Endodermal cell (in vitro differentiated cells): ENCODE measurements at places on chromosomes 4 and X.

- no peak for DNase-seq
Observed at GRCh38 chrX:84469226-84469625, 33.0 kb downstream of the HDX start.

GRCh38 chr4:176377780-176378179 lies 58.0 kb downstream of the SPCS3 start:
- DNase-seq = no peak

GRCh38 chrX:66051980-66052379 lies 12.1 kb upstream of the VSIG4 start:
- DNase-seq = no peak

DNA sequence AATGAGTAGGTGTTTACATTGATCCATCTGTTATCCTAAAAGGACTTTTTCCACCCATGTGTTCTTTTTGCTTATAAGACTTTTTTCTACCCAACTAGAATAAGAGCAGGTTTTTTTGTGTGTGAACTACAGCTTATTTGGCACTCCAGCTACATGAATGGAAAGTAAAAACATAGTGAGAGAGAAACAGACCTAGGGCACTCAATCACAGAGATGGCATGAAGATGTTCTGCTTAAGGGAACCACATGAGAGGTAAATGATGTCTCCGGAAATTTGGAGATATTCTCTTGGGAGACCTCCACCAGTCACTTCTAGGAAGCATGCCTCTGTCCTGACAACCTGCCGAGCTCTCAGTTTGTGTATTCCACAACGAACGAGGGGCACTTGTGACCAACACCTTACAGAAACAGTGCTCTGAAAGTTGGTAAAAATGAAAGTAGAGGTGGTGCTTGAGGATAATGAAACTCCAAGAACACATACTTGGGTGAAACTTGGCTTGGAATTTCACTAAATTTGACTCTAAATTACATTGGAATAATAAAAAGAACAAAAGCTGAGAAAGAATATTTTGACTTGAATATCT lies 788.4 kb upstream of the GALNTL6 start:
- no peak for DNase-seq

- DNase-seq = peak; percentile 56
Observed at GRCh38 chrX:136250191-136251040, 784 bp downstream of the MAP7D3 start.

DNA sequence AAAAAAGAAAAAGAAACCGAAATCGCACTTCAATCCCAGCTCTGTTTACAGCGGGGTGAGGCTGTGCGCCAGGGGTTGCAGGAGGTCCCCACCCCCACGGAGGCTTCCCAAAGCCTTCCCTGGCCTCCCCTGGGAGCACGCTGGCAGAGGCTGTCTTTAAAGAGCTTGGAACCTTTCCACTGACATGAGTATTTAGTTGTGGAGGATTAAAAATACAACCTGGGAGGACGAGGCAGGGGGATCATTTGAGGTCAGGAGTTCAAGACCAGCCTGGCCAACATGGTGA lies 69.1 kb downstream of the PPP2R2C start:
- no peak for DNase-seq

- no peak for DNase-seq
Observed at GRCh38 chr4:130054908-130055307, 959.0 kb downstream of the C4orf33 start.

DNA sequence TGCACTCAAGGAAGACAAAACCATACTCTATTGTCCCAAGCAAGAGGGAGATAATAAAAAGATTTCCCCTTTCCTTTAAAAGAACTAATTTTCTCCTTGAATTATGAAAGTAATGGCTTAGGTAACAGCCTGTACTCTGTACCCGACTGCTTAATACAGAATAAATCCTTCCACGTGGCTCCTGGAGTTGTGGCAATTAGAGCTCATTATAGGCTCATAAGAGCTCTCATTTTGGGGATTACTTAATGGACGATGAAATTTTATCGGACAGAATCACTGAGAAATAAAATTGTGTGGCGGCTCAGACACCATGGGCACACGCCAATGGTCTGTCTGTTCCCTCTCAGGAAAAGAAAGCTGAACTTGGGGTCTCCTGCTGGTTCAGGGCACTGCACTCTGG lies 2.8 kb upstream of the GSX2 start:
- no peak for DNase-seq

GRCh38 chr4:653080-653821 lies 20.8 kb downstream of the ATP5ME start:
- peak; percentile 45 for DNase-seq

DNA sequence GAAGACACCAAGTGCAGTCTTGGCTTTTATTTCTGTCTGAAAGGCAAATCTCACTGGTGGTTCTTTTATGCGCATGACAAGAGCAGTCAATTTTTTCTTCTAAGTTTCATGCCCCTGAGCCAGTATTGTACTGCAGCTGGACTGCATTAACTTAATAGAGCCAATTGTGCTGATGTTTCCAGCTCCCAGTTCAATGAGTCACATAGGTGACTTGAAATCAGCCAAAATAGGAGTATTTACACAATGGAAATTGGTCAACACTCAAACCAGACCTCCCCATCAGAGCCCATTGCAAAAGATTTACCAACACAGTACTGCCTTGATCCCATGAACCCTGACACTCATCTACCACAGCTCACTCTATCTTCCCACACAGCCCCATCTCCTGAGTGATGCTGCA lies 100.3 kb upstream of the GUCY1A1 start:
- no peak for DNase-seq

- no peak for DNase-seq
Observed at GRCh38 chr4:14083150-14083549, 455.6 kb upstream of the BOD1L1 start.

DNA sequence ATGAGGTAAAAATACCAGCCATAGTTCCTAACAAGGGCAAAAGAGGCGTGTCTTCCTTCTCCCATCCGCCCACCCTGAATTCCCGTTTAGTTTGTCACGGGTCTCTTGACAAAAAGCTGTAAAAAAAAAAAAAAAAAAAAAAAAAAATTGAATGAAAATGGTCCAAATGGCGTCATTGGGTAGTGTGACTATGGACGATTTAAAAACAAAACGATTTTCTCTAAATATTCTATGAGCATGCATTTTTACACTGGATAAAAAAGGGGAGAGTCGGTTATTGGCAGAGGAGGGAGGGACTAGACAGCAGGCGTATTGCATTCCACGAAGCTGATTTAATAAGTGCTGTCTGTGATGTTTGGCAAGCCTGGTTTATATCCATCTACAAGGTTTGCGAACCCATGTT lies at the start of gene FAM133A:
Gene FAM133A, plus strand, starts transcription at position 338 of the 403 bp plus-strand sequence. CDS start 35,214 bp downstream, outside the sequence.
- DNase-seq = no peak

- no peak for DNase-seq
Observed at GRCh38 chr4:24370421-24370820, 213.9 kb downstream of the DHX15 start.

DNA sequence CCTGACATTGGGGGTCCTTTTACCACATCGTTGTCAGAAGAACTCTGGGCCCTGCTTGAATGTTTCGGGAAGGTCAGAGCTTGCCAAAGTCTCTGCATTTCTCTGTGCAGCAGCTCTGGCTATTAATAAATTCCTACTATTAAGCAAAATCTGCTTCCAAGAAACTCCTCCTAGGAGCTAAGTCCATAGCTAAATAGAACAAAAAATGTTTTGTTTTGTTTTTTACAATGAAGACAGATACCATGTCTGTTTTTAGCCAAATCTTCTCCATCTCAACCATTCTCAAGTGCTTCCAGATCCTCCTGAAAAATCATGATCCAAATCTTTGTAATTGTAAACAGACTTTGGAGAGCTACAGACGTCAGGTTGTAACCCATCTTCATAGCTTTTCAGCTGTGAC lies 161.6 kb downstream of the SPATA18 start:
- no peak for DNase-seq

- no peak for DNase-seq
Observed at GRCh38 chr4:100540131-100540530, 22.3 kb upstream of the EMCN start.
